ENCODE measurements at places on chromosomes 2 and 18. TPM values are rescaled to one million over a fixed set of nuclear protein-coding genes. Genes with fewer than 3 reads are reported as not detected.

DNA sequence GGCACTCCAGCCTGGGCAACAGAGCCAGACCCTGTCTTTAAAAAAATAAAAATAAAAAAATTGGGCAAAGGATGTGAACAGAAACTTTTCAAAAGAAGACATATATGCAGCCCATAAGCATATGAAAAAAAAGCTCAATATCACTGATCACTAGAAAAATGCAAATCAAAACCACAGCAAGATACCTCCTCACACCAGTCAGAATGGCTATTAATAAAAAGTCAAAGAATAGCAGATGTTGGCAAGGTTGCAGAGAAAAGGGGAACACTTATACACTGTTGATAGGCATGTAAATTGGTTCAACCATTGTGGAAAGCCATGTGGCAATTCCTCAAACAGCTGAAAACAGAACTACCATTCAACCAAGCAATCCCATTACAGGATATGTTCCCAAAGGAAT lies 204.1 kb upstream of the SRD5A2 start:
- no peak for DNase-seq
- no peak overlapping the region for H3K4me3 ChIP-seq
- no peaks in the 10 kb centered on the region for H3K27me3 ChIP-seq
- H3K4me1 ChIP-seq = no peaks in the 10 kb centered on the region

DNA sequence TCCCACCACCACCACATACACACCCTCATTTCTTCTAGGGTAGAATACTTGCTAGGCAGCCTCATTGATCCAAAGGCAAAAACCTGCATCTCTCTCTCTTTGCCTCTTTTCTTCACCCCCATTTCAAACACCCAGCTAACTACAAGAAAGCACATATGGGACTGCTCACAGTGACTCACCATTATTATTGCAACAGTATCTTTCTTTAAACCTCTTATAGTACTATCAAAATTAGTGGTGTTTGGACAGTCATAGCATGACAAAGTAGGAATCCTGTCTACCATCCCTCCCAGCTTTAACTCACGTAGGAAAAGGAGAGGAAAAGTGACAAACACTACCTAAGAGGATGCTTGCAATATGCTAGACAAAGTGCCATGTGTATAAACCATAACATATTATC lies 422.5 kb upstream of the CRIM1 start:
- no peaks in the 10 kb centered on the region for H3K27me3 ChIP-seq
- H3K4me1 ChIP-seq = no peaks in the 10 kb centered on the region

The RRM2 gene
- total RNA-seq = 1.4 TPM

The COL4A4 gene
- 6.2 TPM for total RNA-seq

The CFAP210 gene
- total RNA-seq = 1.9 TPM

GRCh38 chr18:8726963-8727705 lies 21.8 kb downstream of the MTCL1 start:
- H3K4me3 ChIP-seq = no peak overlapping the region
- H3K27ac ChIP-seq = no peak overlapping the region
- peaks cover 5% of the 10 kb centered on the region for H3K4me1 ChIP-seq
- H3K36me3 ChIP-seq = no peaks in the 10 kb centered on the region
- no peak for DNase-seq
- no peaks in the 10 kb centered on the region for H3K27me3 ChIP-seq

- H3K27me3 ChIP-seq = no peaks in the 10 kb centered on the region
- H3K4me3 ChIP-seq = no peak overlapping the region
- no peaks in the 10 kb centered on the region for H3K36me3 ChIP-seq
- DNase-seq = no peak
- H3K4me1 ChIP-seq = peaks cover 9% of the 10 kb centered on the region
Observed at GRCh38 chr2:190446193-190446592, 38.0 kb downstream of the MFSD6 start.

DNA sequence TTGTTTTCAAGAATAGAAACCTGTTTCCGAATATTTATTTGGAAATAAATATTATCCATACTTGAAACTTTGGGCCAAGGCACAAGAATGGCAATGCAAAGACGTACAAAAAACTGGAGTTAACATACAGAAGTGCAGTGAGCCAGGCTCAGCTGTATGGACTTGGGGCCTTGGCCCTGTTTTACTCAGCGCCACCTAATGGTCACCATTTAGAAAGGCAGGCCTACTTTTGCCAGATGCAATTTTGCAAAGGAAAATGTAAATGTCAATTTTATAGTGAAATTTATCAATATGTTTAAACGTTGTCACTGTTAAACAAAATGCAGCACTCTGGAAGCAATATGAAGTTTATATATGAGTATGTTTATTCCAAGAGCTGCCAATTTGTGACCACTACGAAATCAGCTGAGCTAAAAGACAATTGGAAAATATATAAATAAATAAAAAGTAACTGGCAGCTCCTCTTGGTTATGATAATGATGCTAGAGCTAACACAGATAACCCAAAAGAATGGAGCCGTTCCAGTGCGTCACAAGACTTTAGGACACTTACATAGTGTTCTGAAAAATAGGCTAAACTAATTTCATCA lies 155.0 kb downstream of the ARHGAP15 start:
- H3K27ac ChIP-seq = no peak overlapping the region
- no peaks in the 10 kb centered on the region for H3K36me3 ChIP-seq
- H3K4me3 ChIP-seq = no peak overlapping the region
- no peaks in the 10 kb centered on the region for H3K4me1 ChIP-seq
- DNase-seq = no peak

The MAP3K19 gene
- total RNA-seq = 23.2 TPM

- H3K27ac ChIP-seq = no peak overlapping the region
- H3K36me3 ChIP-seq = no peaks in the 10 kb centered on the region
- DNase-seq = no peak
- no peaks in the 10 kb centered on the region for H3K4me1 ChIP-seq
- H3K4me3 ChIP-seq = no peak overlapping the region
Observed at GRCh38 chr2:16194530-16194929, 254.2 kb downstream of the MYCN start.

DNA sequence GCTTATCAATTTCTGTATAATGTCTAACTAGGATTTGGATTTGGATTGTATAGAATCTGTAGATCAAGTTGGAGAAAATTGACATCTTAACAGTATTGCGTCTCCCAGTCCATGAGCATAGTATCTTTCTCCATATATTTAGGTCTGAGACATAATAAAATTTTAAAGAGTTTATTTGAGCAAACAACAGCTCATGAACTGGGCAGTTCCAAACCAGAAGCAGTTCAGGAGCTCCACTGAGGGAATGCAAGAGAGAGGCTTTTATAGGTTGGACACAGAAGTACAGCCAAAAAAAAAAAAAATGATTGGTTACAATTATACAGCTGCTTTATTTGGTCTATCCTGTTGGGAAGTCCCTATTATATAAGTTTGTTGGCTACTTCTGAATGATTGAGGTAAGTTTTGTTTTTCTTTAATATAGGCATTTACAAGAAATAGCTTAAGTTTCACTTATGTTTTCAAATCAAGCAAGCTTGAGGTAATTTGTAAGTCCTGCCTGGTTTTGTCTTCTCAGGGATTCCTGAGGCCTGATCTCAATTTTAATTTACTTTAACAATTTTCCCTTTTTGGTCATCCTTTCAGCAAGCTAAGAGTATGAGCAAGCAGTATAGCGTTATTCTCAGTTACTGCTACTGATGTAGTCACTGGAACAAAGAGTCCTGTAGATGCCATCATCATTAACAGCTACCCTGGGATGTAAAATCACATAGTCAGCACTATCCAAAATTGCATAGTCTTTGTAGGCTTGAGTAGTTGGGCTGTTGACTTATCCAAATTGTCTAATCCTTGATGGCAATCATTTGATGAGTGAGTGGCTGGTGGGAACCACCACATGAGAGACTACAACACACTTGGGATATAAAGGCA lies 27.5 kb upstream of the RUFY4 start:
- no peak overlapping the region for H3K4me3 ChIP-seq
- no peaks in the 10 kb centered on the region for H3K4me1 ChIP-seq
- no peak overlapping the region for H3K27ac ChIP-seq
- no peak for DNase-seq

The SLC5A7 gene
- total RNA-seq = not detected

DNA sequence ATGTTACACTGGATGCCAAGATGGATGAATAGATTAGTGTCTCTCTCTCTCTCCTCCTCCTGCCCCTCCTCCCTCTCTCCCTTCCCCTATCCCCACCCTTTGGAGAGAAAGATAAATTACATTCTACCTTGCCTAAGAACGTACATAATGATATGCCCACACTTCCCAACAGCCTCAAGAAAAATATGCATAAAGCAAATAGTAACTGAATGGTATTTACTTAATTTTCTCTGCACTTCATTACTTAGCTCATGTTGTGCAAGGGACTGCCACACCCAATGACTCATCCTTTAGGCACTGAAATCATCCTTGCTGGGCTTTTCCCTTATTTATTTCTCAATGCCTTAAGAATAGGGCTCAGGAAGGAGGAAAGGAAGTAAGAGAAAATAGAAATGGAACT lies 137.3 kb upstream of the PID1 start:
- H3K4me3 ChIP-seq = no peak overlapping the region
- no peaks in the 10 kb centered on the region for H3K36me3 ChIP-seq
- DNase-seq = no peak
- H3K27me3 ChIP-seq = no peaks in the 10 kb centered on the region

GRCh38 chr2:61357681-61358080 lies 113.2 kb downstream of the USP34 start:
- DNase-seq = no peak
- peaks cover 7% of the 10 kb centered on the region for H3K4me1 ChIP-seq
- no peaks in the 10 kb centered on the region for H3K36me3 ChIP-seq

DNA sequence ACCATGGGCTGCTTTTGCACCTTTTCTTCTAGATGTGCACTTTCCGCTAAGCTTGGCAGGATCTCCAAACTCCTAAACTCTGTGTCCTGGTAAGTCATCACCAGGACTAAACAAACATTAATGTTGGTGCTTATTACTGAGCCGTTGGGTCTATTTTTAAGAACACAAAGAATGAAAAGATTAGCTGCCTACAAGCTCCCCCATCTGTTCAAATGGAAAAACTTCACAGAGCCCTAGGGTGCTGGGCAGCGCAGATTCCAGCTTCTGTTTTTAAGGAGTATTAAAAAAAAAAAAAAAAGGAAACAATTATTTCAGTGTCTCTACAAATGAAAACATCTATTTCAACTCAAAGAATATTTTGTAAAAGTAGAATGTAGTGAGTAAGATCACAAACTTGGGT lies 97.8 kb upstream of the AQP4 start:
- DNase-seq = no peak
- peaks cover 8% of the 10 kb centered on the region for H3K4me1 ChIP-seq
- H3K4me3 ChIP-seq = no peak overlapping the region
- no peak overlapping the region for H3K27ac ChIP-seq

- no peaks in the 10 kb centered on the region for H3K36me3 ChIP-seq
- no peak overlapping the region for H3K27ac ChIP-seq
- no peaks in the 10 kb centered on the region for H3K4me1 ChIP-seq
- no peak overlapping the region for H3K4me3 ChIP-seq
Observed at GRCh38 chr2:873027-873426, 77.6 kb upstream of the SNTG2 start.

- no peaks in the 10 kb centered on the region for H3K36me3 ChIP-seq
- H3K4me1 ChIP-seq = peaks cover 11% of the 10 kb centered on the region
- no peaks in the 10 kb centered on the region for H3K27me3 ChIP-seq
- no peak overlapping the region for H3K27ac ChIP-seq
- H3K4me3 ChIP-seq = no peak overlapping the region
Observed at GRCh38 chr2:217793566-217794132, 209.1 kb downstream of the TNS1 start.

The RND3 gene
- total RNA-seq = 23.0 TPM

The TUBA3D gene
- 74.1 TPM for total RNA-seq

The FRZB gene
- total RNA-seq = 3.8 TPM

DNA sequence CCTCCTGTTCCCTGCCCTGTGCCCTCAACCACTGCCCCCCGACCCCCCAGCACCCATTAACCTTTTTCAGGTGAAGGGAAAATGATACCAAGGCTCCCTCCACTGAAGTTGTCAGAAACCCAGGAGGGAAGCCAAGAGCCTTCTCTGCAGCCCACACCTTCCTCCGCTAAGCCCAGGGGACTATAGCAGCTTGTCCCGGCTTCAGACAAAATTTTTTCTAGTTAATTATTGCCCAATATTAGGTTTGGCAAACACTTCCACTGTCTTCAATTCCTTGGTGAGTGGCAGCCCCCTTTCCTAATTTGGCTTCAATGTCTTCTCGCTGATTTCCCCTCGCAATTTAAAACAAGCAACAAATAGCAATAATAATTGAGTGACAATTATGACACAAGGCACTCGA lies 23.9 kb downstream of the RFX8 start:
- H3K4me3 ChIP-seq = no peak overlapping the region
- H3K27ac ChIP-seq = no peak overlapping the region
- no peaks in the 10 kb centered on the region for H3K4me1 ChIP-seq
- H3K27me3 ChIP-seq = no peaks in the 10 kb centered on the region

GRCh38 chr2:145302451-145302850 lies 782.5 kb upstream of the ZEB2 start:
- no peaks in the 10 kb centered on the region for H3K36me3 ChIP-seq
- no peaks in the 10 kb centered on the region for H3K27me3 ChIP-seq
- H3K4me3 ChIP-seq = no peak overlapping the region
- DNase-seq = no peak

DNA sequence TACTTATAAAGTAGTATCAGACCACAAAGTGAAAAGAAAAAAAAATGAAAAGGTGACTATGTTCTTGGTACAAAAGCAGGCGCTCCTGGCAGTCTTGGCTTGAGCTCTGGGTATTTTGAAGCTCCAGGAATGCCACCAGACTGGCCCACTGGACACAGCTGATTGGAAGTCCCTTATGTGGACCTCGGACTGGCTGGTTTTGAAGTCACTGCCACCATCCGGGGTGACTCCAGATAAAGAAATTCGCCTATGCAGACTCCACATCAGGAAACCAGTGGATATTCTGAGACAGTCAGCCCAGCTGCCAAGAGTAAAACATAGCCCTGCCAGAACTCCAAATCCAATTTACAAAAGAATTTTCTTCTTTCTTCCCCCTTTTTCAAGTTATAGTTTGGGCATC lies 28.0 kb downstream of the ACKR3 start:
- no peaks in the 10 kb centered on the region for H3K36me3 ChIP-seq
- H3K27me3 ChIP-seq = no peaks in the 10 kb centered on the region
- DNase-seq = no peak
- no peak overlapping the region for H3K4me3 ChIP-seq
- no peak overlapping the region for H3K27ac ChIP-seq

The HOXD12 gene
- not detected for total RNA-seq

DNA sequence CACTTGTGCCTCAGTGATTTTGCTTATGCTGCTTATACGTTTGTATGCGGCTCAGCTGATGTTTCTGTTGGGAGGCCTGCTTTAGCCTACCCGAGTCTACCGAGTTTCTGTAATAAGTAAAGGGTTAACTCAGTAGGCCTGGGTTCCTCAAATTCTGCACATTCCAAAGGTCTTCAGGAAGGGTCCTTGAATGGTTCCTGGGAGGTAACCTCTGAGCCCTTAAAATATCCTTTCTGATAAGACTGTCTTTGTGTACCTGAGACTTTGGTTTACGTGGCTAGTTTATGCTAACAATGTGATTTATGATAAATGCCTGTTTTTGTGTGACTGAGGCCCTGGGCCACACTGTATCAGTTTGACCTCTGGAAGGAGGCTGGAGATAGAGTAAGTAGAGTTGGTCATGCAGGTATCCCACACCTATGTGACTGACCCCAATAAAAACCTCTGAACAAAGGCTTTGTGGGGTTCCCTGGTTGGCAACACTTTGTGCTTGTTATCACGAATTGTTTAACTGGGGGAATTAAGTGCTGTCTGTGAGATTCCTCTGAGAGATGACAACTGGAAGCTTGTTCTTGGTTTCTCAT lies 18.9 kb upstream of the PNPT1 start:
- no peaks in the 10 kb centered on the region for H3K4me1 ChIP-seq
- no peak overlapping the region for H3K4me3 ChIP-seq
- no peaks in the 10 kb centered on the region for H3K36me3 ChIP-seq
- H3K27ac ChIP-seq = no peak overlapping the region

The TOGARAM2 gene
- 1.8 TPM for total RNA-seq

- peaks cover 8% of the 10 kb centered on the region for H3K4me1 ChIP-seq
- H3K27ac ChIP-seq = no peak overlapping the region
- no peaks in the 10 kb centered on the region for H3K36me3 ChIP-seq
- H3K4me3 ChIP-seq = no peak overlapping the region
- DNase-seq = no peak
Observed at GRCh38 chr2:69584127-69584889, 59.2 kb downstream of the AAK1 start.

All from ovary (tissue), 10 donors.